ENCODE measurements at places on chromosomes 16 and 17. TPM values are rescaled to one million over a fixed set of nuclear protein-coding genes. Genes with fewer than 3 reads are reported as not detected.

DNA sequence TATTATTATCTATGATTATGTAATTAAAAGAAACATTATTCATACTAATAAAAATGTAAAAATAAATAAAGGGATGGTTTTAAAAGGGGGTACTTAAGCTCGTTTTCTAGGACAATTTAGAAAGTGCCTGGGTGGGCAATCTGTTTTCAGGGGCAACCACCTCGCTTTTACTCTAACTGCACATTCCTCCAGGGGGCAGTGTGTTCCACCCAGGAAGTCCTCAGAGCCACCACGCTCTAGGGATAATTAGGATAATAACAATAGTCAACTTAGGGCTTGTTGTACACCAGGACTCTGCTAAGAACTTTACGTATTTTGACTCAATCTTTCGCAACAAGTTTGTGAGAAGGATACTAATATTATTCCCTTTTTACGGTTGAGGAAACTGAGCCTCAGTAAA lies 396.7 kb upstream of the MAF start:
- H3K4me3 ChIP-seq = no peak overlapping the region
- no peaks in the 10 kb centered on the region for H3K4me1 ChIP-seq
- no peak overlapping the region for H3K27ac ChIP-seq
- no peaks in the 10 kb centered on the region for H3K27me3 ChIP-seq
- no peaks in the 10 kb centered on the region for H3K36me3 ChIP-seq

DNA sequence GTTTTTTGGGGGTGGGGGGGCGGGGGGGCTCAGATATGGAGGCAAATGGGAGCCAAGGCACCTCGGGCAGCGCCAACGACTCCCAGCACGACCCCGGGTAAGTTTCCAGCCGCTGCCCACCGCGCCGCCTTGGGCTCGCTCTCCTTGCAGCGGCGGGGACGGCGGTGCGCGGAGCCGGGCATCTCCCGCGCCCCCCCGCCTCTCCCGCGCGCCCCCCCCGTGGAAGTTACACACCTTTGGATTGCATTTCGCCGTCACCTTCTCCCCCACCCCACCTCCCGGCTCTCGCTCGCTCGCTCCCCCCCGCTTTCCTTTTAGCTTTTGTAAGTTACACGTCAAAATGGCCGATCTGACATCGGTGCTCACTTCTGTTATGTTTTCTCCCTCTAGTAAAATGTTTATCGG lies 387 bp downstream of the MSI2 start:
- H3K4me3 ChIP-seq = peak overlapping the region; percentile 86
- peaks cover 2% of the 10 kb centered on the region for H3K36me3 ChIP-seq
- no peaks in the 10 kb centered on the region for H3K4me1 ChIP-seq
- DNase-seq = no peak

GRCh38 chr17:75124041-75124818 lies 7.3 kb downstream of the NT5C start:
- peaks cover 2% of the 10 kb centered on the region for H3K36me3 ChIP-seq
- H3K4me1 ChIP-seq = no peaks in the 10 kb centered on the region
- no peaks in the 10 kb centered on the region for H3K27me3 ChIP-seq
- no peak overlapping the region for H3K4me3 ChIP-seq
- H3K27ac ChIP-seq = peak overlapping the region; percentile 48

DNA sequence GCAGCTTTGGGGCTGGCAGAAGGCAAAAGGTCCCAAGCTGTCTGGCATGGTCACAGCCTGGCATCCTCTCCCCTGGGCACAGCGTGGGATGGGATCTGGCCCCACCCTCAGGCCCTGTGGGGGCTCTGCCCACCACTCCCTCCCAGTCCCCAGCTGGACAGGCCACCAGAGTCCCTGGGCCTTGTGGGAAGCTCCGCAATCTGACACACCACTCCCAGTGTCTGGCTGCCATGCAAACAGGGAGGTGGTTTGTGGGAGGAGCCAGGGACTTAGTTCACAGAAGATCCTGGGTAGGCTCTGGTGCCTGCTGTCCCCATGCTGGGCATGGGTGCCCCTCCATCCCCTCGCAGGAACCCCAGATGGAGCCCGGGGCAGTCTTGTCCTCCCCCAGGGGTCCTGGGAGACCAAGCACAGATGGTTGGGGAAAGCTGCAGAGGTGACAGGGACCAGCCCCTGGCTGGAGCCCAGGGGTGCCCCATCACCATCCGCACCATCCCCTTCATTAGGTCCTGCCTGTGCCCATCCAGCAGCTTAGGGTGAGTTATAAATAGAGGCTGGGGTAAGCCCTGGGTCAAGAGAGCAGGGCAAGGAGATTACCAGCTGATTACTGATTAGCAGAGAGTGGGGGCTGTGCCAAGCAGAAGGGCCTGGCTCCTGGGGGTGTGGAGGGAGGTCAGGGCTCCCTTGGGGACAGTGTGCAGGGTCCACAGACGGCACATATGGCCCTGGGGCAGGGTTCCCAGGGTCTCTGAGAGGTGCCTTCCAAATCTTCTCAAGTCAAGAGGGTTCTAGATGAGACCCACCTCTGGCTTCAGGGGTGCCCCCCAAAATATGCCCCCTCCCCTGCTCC lies 6.2 kb downstream of the FSCN2 start:
- H3K27ac ChIP-seq = no peak overlapping the region
- H3K4me1 ChIP-seq = no peaks in the 10 kb centered on the region
- no peak for DNase-seq
- peaks cover 9% of the 10 kb centered on the region for H3K27me3 ChIP-seq

GRCh38 chr16:54506741-54507500 lies 220.3 kb upstream of the IRX3 start:
- DNase-seq = no peak
- no peak overlapping the region for H3K4me3 ChIP-seq
- no peaks in the 10 kb centered on the region for H3K4me1 ChIP-seq
- H3K36me3 ChIP-seq = no peaks in the 10 kb centered on the region

DNA sequence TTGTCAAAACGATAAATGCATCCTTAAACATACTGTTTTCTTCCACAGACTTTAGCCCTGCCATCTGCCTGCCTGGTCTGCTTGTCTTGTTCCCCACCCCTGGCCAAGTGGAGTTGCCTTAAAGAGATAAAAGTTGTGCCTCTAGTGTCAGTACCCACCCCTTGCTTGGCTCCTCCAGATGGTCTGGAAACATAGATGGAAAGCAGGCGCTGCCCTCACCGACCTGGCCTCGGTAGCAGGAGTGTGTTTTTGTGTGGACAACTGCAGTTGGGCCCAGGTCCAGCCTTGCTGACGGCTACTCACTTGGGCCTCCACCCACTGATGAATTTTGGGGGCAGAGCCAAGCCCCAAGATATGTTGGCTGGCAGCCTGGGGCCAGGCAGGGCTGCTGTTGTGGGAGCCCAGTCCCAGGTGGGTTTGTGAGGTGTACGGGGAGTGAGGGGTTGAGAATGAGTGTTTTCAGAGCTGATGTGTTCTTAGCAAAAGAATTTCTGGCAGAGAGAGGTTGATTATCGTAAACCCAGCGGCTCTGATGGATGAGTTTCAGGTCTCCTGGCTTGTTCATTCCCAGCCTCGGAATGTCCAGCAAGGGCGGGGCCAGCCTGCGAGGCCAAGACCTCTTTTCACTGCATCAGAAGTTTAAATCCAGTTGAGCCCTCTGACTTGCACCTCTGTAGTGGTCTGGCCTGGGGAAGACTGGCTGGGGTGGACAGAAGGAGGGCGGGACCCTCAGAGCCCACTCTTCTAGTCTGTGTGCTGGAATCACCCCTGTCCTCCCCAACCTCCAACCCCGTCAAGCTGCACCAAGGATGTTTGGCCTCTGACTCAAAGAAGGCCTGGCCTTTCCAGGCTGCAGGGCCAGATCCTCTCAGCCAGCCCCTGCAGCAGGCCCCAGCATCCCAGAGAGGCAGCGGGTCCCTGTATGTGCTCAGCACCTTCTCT lies 179.7 kb downstream of the RAB11FIP4 start:
- peaks cover 10% of the 10 kb centered on the region for H3K4me1 ChIP-seq
- no peaks in the 10 kb centered on the region for H3K27me3 ChIP-seq
- H3K4me3 ChIP-seq = no peak overlapping the region
- H3K27ac ChIP-seq = peak overlapping the region; percentile 72
- no peak for DNase-seq
- no peaks in the 10 kb centered on the region for H3K36me3 ChIP-seq

- no peak overlapping the region for H3K4me3 ChIP-seq
- no peak overlapping the region for H3K27ac ChIP-seq
- H3K4me1 ChIP-seq = no peaks in the 10 kb centered on the region
- H3K36me3 ChIP-seq = no peaks in the 10 kb centered on the region
- DNase-seq = no peak
Observed at GRCh38 chr17:45393411-45393810, 39.3 kb downstream of the ARHGAP27 start.

- peak overlapping the region; percentile 2 for H3K4me3 ChIP-seq
- no peaks in the 10 kb centered on the region for H3K4me1 ChIP-seq
- DNase-seq = peak; percentile 21
- no peaks in the 10 kb centered on the region for H3K36me3 ChIP-seq
- H3K27me3 ChIP-seq = no peaks in the 10 kb centered on the region
Observed at GRCh38 chr17:50421308-50422051, 4.5 kb upstream of the ACSF2 start.

DNA sequence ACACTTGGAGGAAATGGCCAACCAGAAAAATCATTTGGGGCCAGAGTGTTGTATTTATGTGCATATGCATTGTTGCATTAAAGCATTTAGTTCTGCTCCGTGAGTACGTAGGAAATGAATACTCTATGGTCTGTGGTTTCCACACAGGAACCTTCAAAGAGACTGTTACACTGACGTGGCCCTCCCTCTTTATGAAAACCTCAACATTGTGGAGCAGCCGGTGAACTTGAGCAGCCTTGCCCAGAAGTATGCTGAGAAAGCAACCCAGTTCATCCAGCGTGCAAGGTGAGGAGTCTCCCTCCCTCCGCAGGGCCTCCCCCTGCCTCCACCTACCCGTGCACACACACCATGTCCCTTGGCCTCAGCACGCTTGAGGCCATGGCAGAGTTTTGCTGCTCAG lies 65.2 kb downstream of the ARSG start:
- no peaks in the 10 kb centered on the region for H3K27me3 ChIP-seq
- no peak overlapping the region for H3K27ac ChIP-seq
- no peaks in the 10 kb centered on the region for H3K36me3 ChIP-seq
- no peak overlapping the region for H3K4me3 ChIP-seq
- DNase-seq = peak; percentile 47

GRCh38 chr17:76599694-76600460 lies 14.2 kb upstream of the ST6GALNAC2 start:
- H3K27ac ChIP-seq = no peak overlapping the region
- H3K4me1 ChIP-seq = peaks cover 5% of the 10 kb centered on the region
- no peak for DNase-seq

GRCh38 chr16:57966204-57966771 lies 4.6 kb downstream of the CNGB1 start:
- no peaks in the 10 kb centered on the region for H3K27me3 ChIP-seq

DNA sequence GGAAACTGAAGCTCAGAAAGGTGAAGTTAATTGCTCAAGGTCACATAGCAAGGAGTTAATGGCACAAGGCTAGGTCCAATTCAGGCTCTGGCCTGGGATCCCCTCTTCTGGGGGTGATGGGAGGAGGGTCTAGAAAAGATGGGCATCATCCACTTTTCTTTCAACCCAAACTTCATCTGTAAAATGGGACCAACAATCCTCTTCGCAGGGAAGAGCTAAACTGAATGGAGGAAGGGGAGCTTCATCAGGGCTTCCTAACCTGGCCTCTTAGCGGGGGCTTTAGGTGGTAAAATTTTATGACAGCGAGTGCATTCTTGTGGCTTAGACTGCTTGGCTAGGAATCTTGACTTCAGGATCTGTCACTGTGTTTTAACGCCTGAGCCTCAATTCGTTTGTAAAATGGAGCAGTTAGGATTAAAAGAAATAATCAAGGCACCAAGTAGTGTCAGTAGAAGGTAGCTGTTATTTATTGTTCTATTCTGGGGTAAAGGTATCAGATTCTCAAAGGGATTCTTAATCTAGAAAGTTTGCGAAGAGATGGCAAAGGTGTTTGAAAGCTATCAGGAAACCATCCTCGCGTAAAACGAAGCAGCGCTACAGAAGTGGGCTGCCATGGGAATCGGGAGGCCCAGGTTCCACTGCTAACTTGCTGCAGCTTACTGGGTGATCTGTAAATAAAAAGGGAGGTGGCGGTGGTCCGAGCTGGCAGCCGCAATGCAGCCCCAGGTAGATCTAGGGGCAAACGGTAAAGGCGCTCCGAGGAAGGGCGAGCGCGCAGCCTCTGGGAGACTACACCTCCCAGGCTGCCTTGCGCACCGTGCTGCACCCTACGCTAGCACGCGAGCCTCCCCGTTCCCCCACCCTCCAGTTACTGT lies 1.5 kb upstream of the SRCAP start:
- no peak for DNase-seq
- H3K4me1 ChIP-seq = peaks cover 8% of the 10 kb centered on the region
- no peaks in the 10 kb centered on the region for H3K27me3 ChIP-seq
- H3K27ac ChIP-seq = peak overlapping the region; percentile 100
- peaks cover 10% of the 10 kb centered on the region for H3K36me3 ChIP-seq
- H3K4me3 ChIP-seq = peak overlapping the region; percentile 69

DNA sequence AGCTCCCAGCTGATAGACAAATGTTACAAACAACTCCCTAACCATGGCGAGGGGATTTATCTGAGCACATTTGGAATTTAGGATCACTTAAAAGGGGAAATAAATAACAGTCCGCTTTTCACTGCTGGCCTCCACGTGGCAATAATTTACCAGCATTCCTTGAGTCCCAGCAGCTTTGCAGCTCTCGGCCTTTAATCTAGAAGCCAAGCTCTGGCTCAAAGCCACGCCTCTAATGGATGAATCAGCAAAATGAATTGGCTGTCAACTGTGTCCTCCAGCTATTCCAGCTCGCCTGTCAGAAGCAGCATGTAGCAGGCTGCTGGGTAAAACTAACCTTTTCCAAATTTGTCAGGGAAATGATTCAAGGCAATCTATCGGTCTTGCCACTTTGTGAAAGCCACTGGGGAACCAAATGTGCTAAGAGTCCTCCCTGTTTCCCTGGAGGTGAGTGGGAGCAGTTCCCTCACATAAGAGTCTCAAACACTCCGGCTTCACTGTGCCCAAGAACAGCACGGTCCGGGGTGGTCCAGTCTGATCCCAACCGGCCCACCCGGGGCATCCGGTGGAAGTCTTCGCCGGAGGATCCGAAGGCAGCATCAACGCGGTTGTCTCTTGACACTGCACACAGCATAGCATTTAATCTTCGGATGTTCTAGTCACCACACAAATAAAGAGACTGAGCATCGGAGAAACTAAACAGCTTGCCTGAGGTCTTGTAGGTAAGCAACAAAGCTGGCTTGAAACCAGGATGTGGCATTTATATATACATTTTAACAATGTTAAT lies 143.3 kb downstream of the PARN start:
- peaks cover 9% of the 10 kb centered on the region for H3K4me1 ChIP-seq
- H3K27me3 ChIP-seq = no peaks in the 10 kb centered on the region
- H3K27ac ChIP-seq = peak overlapping the region; percentile 59
- peak overlapping the region; percentile 63 for H3K4me3 ChIP-seq
- DNase-seq = peak; percentile 92

ATP2A1 gene
- polyA plus RNA-seq = 0.47 TPM

MYL4 gene
- polyA plus RNA-seq = 1.0 TPM

RNF222 gene
- polyA plus RNA-seq = not detected

C17orf78 gene
- polyA plus RNA-seq = not detected

RAB37 gene
- polyA plus RNA-seq = 1.7 TPM

CD7 gene
- polyA plus RNA-seq = 1.0 TPM

AMDHD2 gene
- 51.8 TPM for polyA plus RNA-seq

KCNJ2 gene
- 0.71 TPM for polyA plus RNA-seq

NLRP1 gene
- polyA plus RNA-seq = 11.4 TPM

Data from kidney (tissue), 22 donors.